ENCODE measurements at places on chromosomes 11 and 22. TPM values are rescaled to one million over a fixed set of nuclear protein-coding genes. Genes with fewer than 3 reads are reported as not detected.

- DNase-seq: no peak
Observed at GRCh38 chr11:2693271-2694261, 6.2 kb downstream of the KCNQ1OT1 start.

GRCh38 chr11:44812971-44813370, 86.2 kb downstream of the TSPAN18 start:
- no peak for DNase-seq

DNA sequence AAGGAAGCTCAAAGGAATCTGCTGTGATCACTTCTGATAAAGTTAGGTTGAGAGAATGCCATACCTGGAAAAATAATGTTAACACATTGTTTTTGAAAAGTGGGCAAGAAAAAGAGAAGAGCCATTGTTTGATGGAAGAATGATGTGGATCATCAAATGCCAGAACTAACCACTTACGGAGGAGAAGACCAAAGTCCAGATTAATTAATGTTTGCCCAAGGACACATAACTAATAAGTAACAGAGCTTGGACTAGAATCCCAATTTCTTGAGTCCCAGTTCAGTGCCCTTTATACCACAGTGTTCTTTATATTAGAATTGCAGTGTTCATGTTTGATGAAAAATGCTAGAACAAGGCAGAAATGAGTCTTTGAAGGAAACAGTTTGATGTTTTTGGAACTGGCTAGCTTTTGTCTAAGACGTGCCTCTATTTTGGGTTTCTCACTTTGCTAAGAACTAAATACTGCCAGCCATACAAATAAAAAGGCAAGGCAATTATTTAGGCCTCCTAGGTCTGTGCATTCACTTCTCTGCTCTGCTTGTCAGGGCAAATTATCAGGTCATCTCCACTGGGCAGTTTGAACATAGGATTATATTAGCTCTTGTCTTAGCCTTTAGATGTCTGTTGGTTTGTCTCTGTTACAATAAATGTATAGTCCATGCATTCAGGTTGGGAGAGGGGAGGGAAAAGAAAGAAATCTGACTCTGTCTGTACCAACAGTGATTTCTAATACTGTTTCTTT, 72.3 kb downstream of the TRIM44 start:
- no peak for DNase-seq

DNA sequence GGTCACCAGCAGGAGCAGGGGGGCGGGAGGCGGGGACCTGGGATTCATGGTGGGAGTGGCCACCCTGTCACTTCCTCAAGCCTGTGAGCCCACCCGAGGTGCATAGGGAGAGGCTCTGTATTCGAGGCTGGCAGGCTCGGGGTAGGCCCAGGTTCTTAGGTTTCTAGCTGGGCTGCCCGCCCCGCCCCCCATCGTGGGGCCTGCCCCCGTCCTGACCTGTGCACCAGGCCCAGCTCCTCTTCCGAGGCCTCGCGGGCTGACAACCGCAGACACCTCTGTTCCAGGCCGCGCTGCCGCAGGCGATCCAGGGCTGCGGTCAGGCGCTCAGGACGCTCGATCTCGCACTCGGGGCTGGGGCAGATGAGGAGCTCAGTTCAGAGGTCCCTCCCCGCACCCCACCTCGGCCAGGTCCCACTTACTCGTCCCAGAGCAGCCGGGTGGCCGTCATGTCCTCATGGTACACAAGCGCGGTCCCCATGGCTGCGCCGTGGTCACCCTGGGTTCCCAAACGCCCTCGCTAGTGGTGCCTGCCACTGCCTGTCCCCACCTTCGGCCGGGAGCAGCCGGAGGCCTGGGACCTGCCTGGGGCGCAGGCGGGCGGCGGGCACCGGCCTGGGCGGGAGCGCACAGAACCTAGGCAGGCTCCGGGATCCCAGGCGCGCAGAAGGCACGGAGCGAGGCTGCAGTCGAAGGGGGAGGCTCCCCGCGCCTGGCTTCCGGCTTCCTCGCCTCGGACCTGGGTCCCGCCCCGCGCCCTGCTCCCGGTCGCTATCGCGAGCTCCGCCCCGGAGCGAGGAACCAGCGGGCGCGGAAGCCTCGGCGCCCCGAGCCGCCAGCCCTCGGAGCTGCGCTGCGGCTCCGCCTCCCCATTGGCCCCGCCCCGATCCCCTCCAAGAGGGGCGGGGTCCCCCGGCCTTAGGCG, at the start of gene HDAC10:
HDAC10 (minus strand) TSS at position 711 of the 922 bp plus-strand sequence; CDS start at position 478, 233 bp downstream.
- peak; percentile 85 for DNase-seq

GRCh38 chr11:128388206-128388815, 199.0 kb downstream of the ETS1 start:
- no peak for DNase-seq

DNA sequence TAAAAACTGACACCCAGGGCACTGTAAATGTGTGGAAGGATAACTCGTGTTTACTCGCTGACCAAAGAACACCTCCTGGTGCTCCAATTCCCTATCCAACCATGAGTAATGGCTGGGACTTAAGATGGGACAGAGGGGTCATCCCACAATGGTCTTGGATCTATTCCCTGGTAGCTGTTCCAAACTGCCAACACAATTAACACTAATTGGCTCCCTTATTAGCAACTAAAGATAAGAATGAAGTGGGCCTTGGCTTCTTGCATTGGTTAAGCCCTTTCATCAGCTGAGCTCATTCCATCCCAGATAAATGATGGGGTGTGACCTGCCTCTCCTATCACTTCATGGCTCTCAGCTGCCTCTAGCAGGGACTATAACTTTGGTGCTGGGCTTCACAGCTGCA, 1.5 kb upstream of the SIK3 start:
- no peak for DNase-seq

- DNase-seq: no peak
Observed at GRCh38 chr11:100612766-100613165, 74.3 kb upstream of the ARHGAP42 start.

DNA sequence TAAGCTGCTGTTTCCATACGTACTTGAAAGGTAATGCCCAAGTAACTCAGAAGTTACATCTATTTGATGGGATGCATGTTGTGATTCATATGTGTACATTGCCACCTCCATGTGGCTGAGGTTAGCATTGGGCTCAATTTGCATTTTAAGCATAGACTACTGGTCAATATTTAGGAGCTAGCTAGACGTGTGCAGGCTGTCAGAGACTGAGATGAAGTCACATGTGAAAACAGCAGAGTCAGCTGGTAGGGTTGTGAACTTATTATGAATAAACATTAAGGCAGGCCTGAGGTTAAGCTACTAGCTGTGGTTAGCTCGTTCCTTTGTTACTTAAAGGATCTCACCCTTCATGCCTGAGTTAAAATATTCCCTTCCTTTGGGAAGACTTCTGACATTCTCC, 114.5 kb upstream of the MTNR1B start:
- no peak for DNase-seq

- no peak for DNase-seq
Observed at GRCh38 chr22:30077279-30077880, 2.9 kb upstream of the HORMAD2 start.

- DNase-seq: peak; percentile 59
Observed at GRCh38 chr11:46119352-46120216, 1.7 kb downstream of the PHF21A start.

GRCh38 chr11:121714351-121714750, 261.6 kb upstream of the SORL1-AS1 start:
- no peak for DNase-seq

GRCh38 chr11:14270690-14271542, 88.1 kb downstream of the RRAS2 start:
- DNase-seq: no peak

DNA sequence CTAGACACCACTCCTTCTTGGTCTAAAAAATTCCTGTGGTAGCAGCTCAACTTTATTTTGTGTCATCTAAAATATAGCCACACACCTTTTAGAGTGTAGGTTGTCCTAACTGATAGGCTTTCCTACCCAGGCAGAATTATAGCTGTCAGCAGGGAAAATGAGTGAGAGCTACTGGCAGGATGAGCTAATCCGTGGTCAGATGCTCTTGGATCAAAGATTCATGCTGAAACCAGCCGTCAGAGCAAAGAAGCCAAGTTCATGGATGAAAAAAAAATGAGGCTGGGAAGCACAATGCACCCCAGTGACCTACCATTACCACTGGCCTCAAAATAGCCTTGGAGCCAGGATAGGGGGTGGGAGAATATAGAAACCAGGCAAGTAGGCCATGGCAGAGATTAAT, 113.1 kb upstream of the BLID start:
- no peak for DNase-seq

DNA sequence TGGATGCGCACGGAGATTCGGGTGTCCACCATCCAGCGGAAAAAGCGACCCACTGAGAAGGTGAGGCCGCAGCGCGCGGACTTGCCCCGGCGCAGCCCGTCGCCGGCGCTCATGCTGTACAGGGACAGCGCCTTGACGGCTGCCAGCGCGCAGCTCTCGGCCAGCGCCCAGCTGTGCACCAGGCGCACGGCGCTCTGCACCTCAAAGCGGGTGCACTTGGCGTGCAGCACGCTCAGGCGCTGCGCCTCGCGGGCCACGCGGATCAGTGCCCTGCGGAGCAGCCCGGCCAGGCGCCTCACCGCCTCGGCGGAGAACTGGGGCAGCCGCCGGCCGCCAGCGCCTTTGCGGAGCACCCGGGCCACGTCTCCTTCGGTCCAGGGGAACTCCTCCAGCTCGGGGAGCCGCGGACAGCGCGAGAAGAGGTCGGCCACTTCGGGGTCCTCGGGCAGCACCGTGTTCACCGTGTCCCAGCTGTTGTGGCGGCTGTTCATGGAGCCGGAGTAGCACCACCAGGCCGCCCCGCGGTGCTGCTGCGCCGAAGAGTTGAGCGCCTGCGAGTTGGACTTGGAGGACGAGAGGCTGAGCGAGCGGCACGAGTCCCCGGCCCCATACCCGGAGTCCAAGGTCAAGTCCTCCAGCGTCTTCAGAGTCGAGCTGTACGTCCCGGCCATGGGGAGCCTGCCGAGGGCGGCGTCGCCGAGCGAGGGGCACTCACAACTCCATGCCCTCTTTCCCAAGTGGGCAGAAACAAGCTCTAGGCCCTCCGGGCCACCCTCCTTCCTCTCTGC, 703 bp downstream of the ABTB2 start:
- peak; percentile 81 for DNase-seq

- DNase-seq: no peak
Observed at GRCh38 chr11:11370255-11370961, 17.4 kb upstream of the CSNK2A3 start.

- DNase-seq: no peak
Observed at GRCh38 chr11:96113193-96113681, 189.3 kb upstream of the MTMR2 start.

- DNase-seq: no peak
Observed at GRCh38 chr11:117819096-117820040, 5.2 kb downstream of the FXYD2 start.

The PLAAT4 gene
- total RNA-seq: 47.6 TPM

The PYGM gene
- 0.28 TPM for total RNA-seq

The FOLR1 gene
- not detected for total RNA-seq

The PUS3 gene
- total RNA-seq: 19.1 TPM

The OR6T1 gene
- total RNA-seq: not detected

The NEFH gene
- total RNA-seq: 0.15 TPM
